Cardiac atrium fibroblast (primary cell): ENCODE measurements at places on chromosomes 2 and 18. TPM values are rescaled to one million over a fixed set of nuclear protein-coding genes. Genes with fewer than 3 reads are reported as not detected.

The SLC9A4 gene
- not detected in 2 replicates for total RNA-seq

The CXCR1 gene
- not detected in 2 replicates for total RNA-seq

The MAL gene
- not detected in 2 replicates for total RNA-seq

The NPAS2 gene
- total RNA-seq: 17.0 and 22.0 TPM in 2 replicates

The CSRNP3 gene
- total RNA-seq: 0.54 and 1.5 TPM in 2 replicates

The DYNAP gene
- not detected in 2 replicates for total RNA-seq

The MAPK4 gene
- 0.16 TPM in 1 of 2 replicates, not detected in the other for total RNA-seq

The RAD51AP2 gene
- not detected in 2 replicates for total RNA-seq

The RHOB gene
- total RNA-seq: 188 and 500 TPM in 2 replicates

The MEIS1 gene
- total RNA-seq: 9.1 and 12.3 TPM in 2 replicates

The ABCG8 gene
- not detected in 2 replicates for total RNA-seq

The ANTXR1 gene
- 132 and 150 TPM in 2 replicates for total RNA-seq

The C2orf72 gene
- total RNA-seq: 2.1 and 3.2 TPM in 2 replicates

The GNLY gene
- not detected in 2 replicates for total RNA-seq

The TUBA3E gene
- total RNA-seq: not detected in 2 replicates

The GALNT3 gene
- not detected in 2 replicates for total RNA-seq

The COLEC11 gene
- total RNA-seq: 25.6 and 47.5 TPM in 2 replicates

The ATP6V1C2 gene
- total RNA-seq: not detected in 2 replicates

The NT5C1B gene
- not detected in 2 replicates for total RNA-seq

The PPP1R7 gene
- 63.9 and 77.3 TPM in 2 replicates for total RNA-seq

The SP140 gene
- not detected in 2 replicates for total RNA-seq

The HTRA2 gene
- total RNA-seq: 10.9 and 32.0 TPM in 2 replicates

The COL6A3 gene
- 1,547 and 1,558 TPM in 2 replicates for total RNA-seq

The ELOA2 gene
- not detected in 2 replicates for total RNA-seq

The TDRD15 gene
- total RNA-seq: not detected in 2 replicates

The GYPC gene
- total RNA-seq: 73.3 and 110 TPM in 2 replicates

The RTP5 gene
- total RNA-seq: not detected in 2 replicates

The RUFY4 gene
- not detected in 2 replicates for total RNA-seq

The SLC23A3 gene
- total RNA-seq: 0.16 TPM in 1 of 2 replicates, not detected in the other

The GFPT1 gene
- 32.5 and 38.6 TPM in 2 replicates for total RNA-seq

The MROH2A gene
- total RNA-seq: not detected in 2 replicates

The SNTG2 gene
- total RNA-seq: not detected in 2 replicates

The GATA6 gene
- total RNA-seq: 61.4 and 72.6 TPM in 2 replicates

The BCS1L gene
- 19.8 and 27.3 TPM in 2 replicates for total RNA-seq

The EFR3B gene
- 0.18 and 0.97 TPM in 2 replicates for total RNA-seq

The CYP20A1 gene
- total RNA-seq: 22.4 and 22.7 TPM in 2 replicates

The SKA1 gene
- 2.7 and 5.5 TPM in 2 replicates for total RNA-seq

The SRD5A2 gene
- not detected in 2 replicates for total RNA-seq

The SFTPB gene
- not detected in 2 replicates for total RNA-seq

The GALNT13 gene
- total RNA-seq: under 0.01 TPM in 2 replicates

The ORC2 gene
- 5.4 and 6.3 TPM in 2 replicates for total RNA-seq

The ESPNL gene
- under 0.01 and 0.16 TPM in 2 replicates for total RNA-seq

The ATP9B gene
- total RNA-seq: 14.6 and 15.3 TPM in 2 replicates

The MDH1B gene
- 0.32 and 0.36 TPM in 2 replicates for total RNA-seq

The LRATD1 gene
- total RNA-seq: 0.49 TPM in 1 of 2 replicates, not detected in the other

The AMER3 gene
- total RNA-seq: not detected in 2 replicates
